ENCODE measurements at places on chromosomes 4 and X. TPM values are rescaled to one million over a fixed set of nuclear protein-coding genes. Genes with fewer than 3 reads are reported as not detected.
A peak's percentile ranks its signal among the peaks of the same experiment; 100 is the strongest.

GRPR gene
- total RNA-seq = not detected

HERC5 gene
- total RNA-seq = 8.2 TPM

LDOC1 gene
- 30.2 TPM for total RNA-seq

DHRSX gene
- total RNA-seq = 20.0 TPM

ADAD1 gene
- not detected for total RNA-seq

GSX2 gene
- total RNA-seq = not detected

DNA sequence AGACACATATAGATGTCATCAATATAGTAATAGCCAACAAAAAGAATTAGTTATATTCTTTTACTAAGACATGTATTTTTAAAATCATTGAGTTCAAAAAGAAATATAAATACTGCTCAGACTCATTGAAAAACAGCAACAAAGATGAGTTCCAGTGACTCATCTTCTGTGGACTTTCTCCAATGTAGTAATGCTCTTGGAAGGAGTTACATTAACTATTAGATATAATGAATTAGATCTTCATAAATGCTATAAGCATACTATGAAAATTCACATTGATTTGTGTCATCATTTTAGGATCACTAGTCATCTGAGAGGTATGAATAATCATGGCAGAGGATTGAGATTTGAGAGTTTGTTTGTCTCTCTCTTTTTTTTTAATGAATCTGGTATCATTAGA is 547.8 kb upstream of the PCDH7 start:
- no peaks in the 10 kb centered on the region for H3K36me3 ChIP-seq
- H3K27ac ChIP-seq = no peak overlapping the region
- H3K4me1 ChIP-seq = no peaks in the 10 kb centered on the region
- H3K27me3 ChIP-seq = no peaks in the 10 kb centered on the region

DNA sequence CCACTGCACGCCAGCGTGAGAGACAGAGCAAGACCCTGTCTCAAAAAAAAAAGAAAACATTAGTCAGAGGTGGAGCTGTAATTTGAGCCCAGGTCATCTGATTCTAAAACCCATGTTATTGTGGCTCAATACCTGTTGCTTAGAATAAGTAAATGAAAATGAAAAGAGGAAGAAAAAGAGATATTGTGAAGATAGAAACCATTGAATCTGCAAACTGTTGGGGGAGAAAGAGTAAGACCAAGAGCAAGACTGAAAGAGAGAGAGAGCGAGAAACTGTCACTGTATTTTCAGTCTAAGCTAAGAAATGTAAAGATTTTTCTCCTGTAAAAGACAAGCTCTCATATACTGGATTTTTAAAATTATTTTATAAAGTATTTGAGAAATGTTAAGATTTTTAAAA is 9.7 kb upstream of the IGSF1 start:
- H3K27ac ChIP-seq = no peak overlapping the region
- no peak for DNase-seq
- H3K4me3 ChIP-seq = no peak overlapping the region

DNA sequence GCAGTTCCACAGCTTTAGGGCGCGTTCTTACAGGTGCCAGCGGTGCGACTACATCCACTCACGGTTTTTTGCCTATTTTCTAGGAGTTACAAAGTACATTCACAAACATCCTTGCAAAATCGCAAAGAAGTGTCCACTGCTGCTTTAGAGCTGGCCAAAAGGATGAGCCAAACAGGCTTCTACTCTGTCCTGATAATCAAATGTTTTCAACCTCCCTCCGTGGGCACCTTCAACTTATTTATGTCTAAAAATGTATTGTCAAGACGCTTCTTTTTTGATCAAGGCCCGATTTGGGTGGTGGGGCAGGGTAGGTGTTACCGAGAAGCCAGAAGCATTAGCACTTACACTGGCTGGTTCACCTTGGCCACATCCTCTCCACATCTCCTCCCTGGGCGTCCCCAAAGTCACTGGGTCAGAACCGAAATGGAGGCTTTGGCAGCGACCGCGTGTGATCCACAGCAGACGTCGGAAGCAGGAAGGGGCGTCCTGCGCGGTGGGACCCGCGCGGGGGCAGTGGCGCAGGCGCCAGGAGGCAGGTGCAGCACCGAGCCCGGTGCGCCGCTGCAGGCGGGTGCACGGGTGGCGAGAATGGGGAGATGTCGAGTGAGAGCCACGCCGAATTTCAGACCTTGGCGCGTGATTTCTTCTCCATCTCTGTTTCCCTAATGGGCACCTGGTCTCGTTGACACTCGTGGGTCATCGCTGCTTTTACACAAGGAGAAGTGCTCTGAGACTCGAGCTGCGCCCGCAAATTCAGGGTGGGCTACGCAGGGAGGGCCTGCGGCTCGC is 16.9 kb downstream of the NKX3-2 start:
- no peak overlapping the region for H3K27ac ChIP-seq
- H3K4me3 ChIP-seq = no peak overlapping the region
- peaks cover 6% of the 10 kb centered on the region for H3K4me1 ChIP-seq
- no peaks in the 10 kb centered on the region for H3K36me3 ChIP-seq

DNA sequence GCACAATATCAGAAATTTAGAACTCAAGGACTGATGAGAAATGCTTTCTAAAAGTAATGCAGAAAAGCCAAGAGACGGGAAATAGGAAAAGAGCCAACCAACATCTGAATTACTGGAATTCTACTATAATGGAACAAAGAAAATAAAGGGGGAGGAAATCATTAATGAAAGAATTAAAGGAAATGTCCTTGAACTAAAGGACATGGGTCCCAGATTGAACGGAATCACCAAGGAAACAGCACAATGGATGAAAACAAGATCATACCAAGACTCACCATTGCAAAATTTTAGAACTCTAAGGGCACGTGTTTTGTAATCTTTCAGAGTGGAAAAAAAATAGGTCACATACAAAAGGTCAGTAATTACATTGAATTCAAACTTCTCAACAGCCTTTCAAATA is 35.9 kb downstream of the HPGDS start:
- no peaks in the 10 kb centered on the region for H3K36me3 ChIP-seq
- DNase-seq = no peak
- H3K27me3 ChIP-seq = no peaks in the 10 kb centered on the region
- H3K27ac ChIP-seq = no peak overlapping the region
- H3K4me1 ChIP-seq = no peaks in the 10 kb centered on the region

GRCh38 chr4:165678236-165678935 is 194.7 kb upstream of the TLL1 start:
- H3K4me3 ChIP-seq = no peak overlapping the region
- H3K27me3 ChIP-seq = no peaks in the 10 kb centered on the region
- H3K27ac ChIP-seq = no peak overlapping the region
- no peaks in the 10 kb centered on the region for H3K36me3 ChIP-seq
- H3K4me1 ChIP-seq = no peaks in the 10 kb centered on the region

DNA sequence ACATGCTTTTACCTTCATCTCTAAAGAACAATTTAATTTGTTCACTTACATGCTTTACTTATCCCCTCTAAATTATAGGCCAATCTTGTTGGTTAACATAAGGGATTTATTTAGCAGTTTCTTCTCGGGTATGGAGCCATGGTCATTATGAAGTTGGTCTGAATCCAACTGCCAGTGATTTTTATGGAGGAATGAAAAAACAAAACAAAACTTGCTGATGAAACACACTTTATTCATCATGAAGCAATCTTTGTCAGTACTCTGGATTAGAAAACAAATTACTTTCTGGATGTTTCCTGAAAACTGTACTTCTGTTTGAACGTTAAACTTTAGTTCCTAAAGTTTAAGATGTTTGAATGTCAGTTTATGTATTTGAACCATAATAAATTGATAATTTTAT is 715.8 kb downstream of the KLHL13 start:
- no peaks in the 10 kb centered on the region for H3K4me1 ChIP-seq
- no peak overlapping the region for H3K27ac ChIP-seq
- no peak for DNase-seq
- H3K4me3 ChIP-seq = no peak overlapping the region
- no peaks in the 10 kb centered on the region for H3K36me3 ChIP-seq

DNA sequence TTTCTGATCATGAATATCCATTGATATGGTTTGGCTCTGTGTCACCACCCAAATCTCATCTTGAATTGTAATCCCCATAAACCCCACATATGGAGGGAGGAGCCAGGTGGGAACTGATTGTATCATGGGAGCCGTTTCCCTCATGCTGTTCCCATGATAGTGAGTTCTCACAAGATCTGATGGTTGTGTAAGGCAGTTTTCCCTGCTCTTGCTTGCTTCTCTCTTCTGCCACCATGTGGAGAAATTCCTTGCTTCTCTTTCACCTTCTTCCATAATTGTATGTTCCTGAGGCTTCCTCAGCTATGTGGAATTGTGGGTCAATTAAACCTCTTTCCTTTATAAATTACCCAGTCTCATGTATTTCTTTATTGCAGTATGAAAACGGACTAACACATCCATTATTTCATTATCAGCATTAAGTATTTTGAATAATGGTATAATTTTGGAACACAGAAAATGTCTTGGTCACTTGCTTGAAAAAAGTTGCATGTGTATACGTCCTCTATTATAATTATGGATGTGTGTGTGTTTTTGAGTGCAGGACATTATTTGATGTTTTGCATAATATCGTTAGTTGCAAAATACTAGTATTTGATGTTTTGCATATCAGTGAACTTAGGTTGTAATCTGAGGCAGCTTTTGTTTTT is 334.6 kb downstream of the PCDH10 start:
- H3K27me3 ChIP-seq = no peaks in the 10 kb centered on the region
- H3K36me3 ChIP-seq = no peaks in the 10 kb centered on the region
- no peaks in the 10 kb centered on the region for H3K4me1 ChIP-seq
- no peak for DNase-seq

- H3K4me3 ChIP-seq = no peak overlapping the region
- no peak for DNase-seq
- no peaks in the 10 kb centered on the region for H3K36me3 ChIP-seq
- H3K27me3 ChIP-seq = no peaks in the 10 kb centered on the region
- no peaks in the 10 kb centered on the region for H3K4me1 ChIP-seq
Measured at GRCh38 chrX:8548446-8548845, 83.8 kb downstream of the VCX3B start.

DNA sequence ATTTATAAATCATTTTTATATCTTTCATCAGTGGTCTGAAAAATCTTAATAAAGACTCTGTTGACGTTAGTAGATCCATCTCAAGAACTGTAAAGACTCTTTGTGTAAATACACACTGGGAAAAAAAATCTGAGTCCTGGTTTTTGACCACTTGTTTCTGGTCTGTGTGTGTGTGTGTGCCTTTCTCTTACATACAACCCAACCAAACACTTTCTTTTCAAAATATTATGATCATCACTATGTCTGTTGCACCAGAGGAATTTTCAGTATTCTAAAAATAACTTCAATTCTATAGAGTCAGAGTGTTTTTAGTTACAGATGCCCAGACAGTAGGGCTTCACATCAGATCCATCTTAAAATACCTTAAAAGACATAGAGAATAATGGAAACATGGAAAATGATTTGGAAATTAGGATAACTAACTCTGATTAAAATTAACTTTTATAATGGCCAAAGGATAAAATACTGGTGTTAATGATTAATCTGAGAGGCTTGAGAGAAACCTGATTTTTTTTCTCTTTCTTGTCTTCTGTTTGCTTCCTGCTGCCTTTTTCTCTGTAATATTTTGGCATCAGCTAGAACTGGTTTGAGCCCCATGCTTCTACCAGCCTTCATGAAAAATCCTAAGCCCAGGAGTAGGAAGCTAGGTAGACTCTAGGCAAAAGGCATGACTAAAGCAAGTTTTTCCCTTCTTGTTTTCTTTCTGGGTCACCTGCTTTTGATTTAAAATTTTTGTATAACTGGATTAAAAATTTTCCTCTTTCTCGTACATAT is 99.7 kb downstream of the ATXN3L start:
- H3K27ac ChIP-seq = no peak overlapping the region
- no peaks in the 10 kb centered on the region for H3K4me1 ChIP-seq
- H3K4me3 ChIP-seq = no peak overlapping the region
- no peaks in the 10 kb centered on the region for H3K36me3 ChIP-seq

GRCh38 chr4:11111876-11112275 is 316.8 kb downstream of the HS3ST1 start:
- H3K36me3 ChIP-seq = no peaks in the 10 kb centered on the region
- no peaks in the 10 kb centered on the region for H3K4me1 ChIP-seq
- H3K27ac ChIP-seq = no peak overlapping the region
- peak; percentile 2 for DNase-seq

GRCh38 chr4:2927696-2928075 is 35.5 kb downstream of the NOP14 start:
- H3K36me3 ChIP-seq = peaks cover 26% of the 10 kb centered on the region
- no peak overlapping the region for H3K27ac ChIP-seq
- peaks cover 45% of the 10 kb centered on the region for H3K4me1 ChIP-seq
- H3K27me3 ChIP-seq = no peaks in the 10 kb centered on the region
- no peak overlapping the region for H3K4me3 ChIP-seq

All from thyroid gland (tissue), 4 donors.